MG63 (cell line): ENCODE measurements at places on chromosomes 4 and X. TPM values are rescaled to one million over a fixed set of nuclear protein-coding genes. Genes with fewer than 3 reads are reported as not detected.

- no peak for DNase-seq
These were observed 690 bp upstream of the NEIL3 start for GRCh38 chr4:177308847-177309521.

- DNase-seq, result peak; percentile 3
These were observed 19.7 kb upstream of the GPAT3 start for GRCh38 chr4:83516042-83516772.

DNA sequence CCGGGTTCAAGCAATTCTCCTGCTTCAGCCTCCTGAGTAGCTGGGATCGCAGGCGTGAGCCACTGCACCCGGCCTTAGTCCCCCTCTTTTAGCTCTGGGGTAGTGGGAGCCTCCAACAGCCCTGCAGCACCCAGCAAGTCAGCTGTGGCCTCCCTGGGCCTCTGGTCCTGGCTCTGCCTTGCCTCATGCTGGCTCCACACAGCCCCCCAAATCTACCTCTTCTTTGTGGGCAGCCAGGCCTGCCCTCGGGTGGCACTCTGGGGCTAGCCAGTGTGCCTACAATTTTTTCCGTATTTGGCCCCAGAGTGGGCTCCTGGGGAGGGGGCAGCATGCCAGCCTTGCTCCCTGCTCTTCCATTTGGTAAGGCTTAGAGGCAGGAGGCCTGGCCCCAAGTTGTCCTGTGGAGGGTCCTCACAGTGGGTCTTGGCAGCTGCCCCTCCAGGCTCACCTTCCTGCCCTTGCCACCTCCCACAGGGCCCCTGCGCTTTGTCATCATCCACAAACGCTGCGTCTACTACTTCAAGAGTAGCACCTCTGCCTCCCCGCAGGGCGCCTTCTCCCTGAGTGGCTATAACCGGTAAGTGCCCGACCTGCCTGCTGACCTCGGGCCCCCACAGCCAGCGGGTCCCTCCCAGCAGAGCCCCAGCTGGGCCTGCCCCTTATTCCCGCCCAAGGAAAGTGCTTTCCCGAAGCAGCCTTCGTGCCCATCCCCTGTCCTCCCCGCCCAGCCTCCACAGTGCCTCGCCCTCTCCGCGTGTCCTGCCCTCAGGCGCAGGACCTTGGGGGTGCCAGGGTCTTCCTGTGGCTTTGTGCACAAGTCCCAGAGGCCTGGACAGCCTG is 21.0 kb upstream of the ADD1 start:
- no peak for DNase-seq

GRCh38 chrX:48957477-48957826 is at the start of gene OTUD5:
TSS of gene OTUD5 (minus strand) at chrX:48957607. CDS start at chrX:48957570, 37 bp downstream.
- DNase-seq, result peak; percentile 56

- no peak for DNase-seq
These were observed 211.6 kb upstream of the TAPT1 start for GRCh38 chr4:16437836-16438235.

DNA sequence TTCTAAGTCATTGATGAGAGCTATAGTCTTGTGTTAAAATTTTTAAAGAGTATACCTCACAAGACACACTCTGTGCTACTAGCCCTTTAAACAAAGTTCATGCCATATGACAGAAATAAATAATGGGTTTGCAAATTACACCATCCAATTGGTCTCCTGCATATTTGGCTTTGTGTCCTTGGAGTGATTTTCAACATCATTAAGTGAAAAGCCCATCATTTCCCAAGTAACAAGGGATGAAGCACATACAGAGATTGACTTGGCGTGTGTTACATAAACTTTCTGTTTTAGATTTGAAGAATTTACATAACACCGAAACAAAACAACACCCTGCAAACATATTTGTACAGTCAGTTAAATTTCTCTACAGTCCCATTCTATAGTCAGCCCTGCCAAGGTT is 216.9 kb upstream of the NEIL3 start:
- DNase-seq, result no peak

- DNase-seq, result peak; percentile 35
These were observed 162.2 kb upstream of the GPR101 start for GRCh38 chrX:137195991-137196390.

DNA sequence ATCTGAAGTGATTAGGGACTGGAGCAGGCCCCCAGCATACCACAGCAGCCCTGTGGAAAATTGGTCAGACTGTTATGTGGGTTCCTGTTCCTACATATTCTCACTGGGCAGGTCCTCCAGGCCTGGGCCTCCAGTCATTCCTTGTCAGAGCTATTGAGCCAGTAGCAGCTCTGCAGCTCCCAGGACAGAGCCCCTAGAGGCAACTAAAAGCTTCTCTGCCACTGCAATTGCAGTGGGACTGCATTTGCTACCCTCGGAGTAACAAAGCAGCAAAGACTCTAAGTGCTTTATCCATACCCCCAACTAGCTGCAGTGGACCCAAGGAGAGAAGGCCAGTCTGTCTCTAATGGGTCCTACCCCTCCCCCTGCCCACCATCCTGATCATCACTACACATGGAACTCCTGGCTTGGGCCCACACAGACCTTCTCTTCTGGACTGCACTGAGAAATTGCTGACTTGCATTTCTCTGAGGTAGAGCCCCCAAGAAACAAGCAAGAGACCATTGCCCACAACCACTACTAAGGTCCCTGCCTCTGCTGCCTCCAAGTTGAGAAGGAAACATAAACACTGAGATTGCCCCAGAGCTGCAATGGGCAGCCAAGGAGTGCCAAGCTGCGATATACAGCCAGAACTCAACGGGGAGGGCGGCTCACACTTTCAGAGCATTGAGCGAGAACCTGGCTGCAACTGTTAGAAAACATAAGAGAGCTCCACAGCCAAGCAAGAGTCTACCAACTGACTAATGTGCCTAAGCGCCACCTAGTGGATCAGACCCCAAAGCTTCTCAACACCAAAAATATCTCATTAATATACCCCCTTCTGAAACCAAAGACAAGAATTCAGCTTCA is 738.7 kb upstream of the NDST4 start:
- no peak for DNase-seq

DNA sequence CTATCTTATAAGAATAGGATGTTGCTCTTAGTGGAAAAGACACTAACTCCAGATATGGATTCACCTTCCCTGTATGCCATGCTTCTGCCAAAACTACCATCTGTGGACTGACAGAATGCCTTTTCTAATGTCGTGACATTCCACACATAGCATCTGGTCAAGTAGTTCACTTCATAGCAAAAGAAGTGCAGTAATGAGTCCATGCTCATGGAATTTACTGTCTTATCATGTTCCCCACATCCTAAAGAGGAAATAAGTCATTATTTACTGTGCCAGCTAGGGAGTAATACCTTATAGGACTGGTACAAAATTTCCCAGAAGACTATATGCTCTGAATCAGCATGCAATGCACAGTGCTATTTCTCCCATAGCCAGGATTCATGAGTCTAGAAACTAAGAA is 562.4 kb downstream of the TLL1 start:
- peak; percentile 66 for DNase-seq

DNA sequence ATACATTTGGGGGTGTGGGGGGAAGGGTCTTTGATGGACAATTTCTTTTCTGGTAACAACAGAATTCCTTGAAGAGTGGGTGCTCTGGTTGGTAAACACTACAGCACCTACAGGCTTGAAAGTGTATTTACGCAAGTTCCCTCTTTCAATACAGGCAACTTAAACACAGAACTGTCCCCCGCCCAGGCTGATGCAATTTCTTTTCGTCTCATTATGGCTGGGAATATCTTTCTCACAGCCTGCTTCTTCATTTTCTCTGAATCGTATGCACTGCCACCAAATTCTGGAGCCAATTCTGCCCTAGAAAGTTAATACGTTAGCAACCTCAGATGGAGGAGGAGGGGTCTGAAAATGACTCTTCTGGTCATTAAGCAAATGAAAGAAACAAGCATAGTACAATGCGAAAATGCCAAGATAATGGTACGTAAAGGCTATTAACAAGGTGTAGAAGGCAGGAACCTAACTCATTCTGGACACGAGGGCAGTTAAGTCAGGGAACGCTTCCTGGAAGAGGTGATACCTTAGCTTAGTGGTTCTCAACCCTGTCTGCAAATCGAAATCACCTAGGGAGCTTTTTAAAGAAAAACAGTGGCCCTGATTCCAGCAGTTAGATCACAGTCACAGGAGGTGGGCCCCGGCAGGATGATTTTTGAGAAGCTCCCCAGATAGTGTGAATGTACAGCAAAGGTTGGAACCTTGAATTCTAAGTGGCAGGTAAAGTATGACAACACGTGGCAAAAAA is 1.0 kb downstream of the AGA start:
- DNase-seq, result no peak

DNA sequence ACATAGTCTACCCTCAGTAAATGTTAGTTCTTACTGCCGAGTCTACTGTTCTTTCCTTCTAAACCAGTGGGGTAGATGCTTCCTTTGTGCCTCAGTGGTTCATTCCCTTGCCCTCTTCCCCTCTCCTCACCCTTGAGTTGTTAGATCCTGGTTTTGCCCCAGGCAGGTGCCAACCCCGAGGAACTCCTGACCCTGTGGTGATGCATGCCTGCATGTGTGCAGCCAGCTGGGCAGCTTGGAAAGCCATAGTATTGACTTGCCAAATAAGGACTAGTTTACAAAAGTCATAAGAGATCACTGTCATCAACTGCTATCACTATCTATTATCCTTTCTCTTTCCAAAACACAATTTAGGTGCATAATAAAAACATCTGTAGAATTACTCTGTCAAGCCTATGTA is 50.9 kb downstream of the REPS2 start:
- DNase-seq, result no peak

DNA sequence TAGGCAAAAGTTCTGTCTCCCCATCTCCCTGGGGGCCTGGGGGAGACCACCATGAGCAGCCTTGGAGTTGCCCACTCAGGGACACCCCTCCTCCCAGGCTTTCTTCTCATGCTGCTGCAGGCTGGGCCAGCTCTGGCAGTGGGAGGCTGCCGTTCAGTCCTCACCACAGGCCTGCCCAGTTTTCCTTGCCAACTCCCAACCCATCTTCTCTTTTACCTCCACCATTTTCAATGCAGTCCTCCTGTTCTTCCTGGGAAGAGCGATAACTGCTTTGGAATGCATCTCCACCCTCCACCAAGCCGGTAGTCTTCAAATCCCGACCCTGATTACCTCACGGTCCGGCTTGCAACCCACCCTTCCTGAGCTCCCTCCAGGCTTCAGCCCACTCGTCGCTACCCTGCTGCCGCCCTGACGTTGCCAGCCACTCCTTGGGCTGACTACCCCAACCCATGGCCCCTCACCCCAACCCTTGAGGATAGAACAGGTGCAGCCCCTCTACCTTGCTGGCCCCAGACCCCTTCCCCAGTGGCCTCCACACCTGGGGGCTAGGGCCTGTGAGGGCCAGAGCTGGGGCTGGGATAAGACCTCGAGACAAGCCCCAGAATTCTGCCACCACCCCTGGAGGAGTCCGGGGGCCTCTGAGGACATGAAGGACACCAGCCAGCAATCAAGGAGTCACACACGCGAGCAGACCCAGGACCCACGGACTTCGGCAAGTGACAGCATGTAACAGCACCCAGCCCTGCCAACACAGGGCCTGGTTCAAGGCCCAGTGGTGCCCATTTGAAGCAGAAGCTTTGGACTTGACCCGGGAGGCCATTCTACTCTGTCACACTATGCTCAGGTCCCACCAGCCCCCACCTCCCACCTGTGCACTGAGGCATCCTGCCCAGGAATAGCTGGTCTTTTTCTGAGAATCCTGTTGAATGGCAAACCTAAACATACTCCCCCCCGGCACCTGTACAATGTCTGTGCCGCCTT is 9.2 kb downstream of the WDR1 start:
- peak; percentile 58 for DNase-seq

DNA sequence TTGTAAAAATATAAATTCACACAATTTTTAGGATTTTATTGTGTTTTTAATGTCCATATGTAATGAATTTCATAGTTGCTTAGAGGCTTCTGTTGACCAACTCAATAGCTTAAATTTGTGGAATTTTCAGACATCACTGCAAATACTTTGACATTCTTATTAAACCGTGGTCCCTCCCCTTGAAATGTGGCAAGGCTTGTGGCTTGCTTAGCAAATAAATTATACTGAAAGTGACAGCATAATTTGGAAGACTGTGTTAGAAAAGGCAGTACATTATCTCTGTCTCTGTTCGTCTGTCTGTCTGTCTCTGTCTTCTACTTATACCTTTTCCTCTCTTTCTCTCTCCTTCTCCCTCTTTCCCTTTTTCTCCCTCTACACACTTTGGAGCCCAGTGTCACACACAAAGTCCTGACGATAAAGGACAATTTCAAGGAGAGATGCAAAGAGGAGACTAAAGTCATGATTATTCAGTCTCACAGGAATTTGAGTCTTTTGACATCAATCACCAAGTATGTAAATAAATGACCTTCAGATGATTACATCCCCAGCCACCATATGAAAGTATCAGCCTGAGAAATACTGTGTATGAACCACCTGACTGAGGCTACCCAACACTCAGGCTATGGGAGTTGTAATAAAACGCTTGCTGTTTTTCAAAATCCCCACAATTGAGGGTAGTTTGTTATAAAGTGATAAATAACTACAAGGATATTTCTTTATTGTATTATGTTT is 21.0 kb upstream of the UGT2B7 start:
- DNase-seq, result no peak

- DNase-seq, result no peak
These were observed 19.8 kb downstream of the CPE start for GRCh38 chr4:165398570-165398969.

DNA sequence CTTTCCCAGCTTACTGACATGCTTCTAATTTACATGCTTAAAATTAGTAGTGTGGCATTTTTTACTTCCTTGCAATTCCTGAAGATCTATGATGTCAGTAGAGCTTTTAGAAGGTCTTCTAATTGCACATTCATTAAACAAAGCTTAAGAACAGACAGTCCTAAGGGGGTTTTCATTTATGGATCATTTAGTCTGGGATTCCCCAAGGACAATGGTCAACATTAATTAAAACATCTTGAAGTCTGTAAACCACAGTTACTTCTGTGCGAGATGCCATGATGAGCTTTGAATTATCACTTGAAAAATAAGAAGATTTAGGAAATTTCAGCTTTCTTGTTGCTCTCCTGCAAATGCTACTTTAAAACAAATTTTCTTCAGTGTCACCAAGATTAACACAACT is 20.2 kb downstream of the ANXA3 start:
- DNase-seq, result no peak

DNA sequence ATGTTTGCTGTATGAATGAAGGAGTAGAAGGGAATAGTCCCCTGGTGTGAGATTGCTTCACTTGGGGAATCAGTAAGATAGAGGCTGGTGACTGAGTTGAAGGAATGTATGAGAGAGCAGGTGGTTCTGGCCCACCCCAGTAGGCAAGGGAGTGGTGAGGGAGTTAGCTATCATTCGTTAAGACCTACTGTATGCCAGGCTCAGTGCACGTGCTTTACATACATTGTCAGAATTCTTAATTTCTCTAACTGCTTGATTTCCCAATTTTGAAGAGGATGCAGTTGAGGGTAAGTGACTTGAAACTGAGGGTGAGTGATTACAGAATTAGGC is 700 bp downstream of the VMA21 start:
- peak; percentile 4 for DNase-seq

ZAR1 gene
- not detected in 2 replicates for total RNA-seq

PRKX gene
- 23.2 and 28.1 TPM in 2 replicates for total RNA-seq

EGF gene
- 0.20 and 0.63 TPM in 2 replicates for total RNA-seq

TREX2 gene
- total RNA-seq, result 12.0 TPM in 1 of 2 replicates, not detected in the other

EGFL6 gene
- total RNA-seq, result not detected in 2 replicates

FAT4 gene
- 4.1 and 5.6 TPM in 2 replicates for total RNA-seq

STS gene
- total RNA-seq, result 0.72 and 1.2 TPM in 2 replicates

FGF5 gene
- total RNA-seq, result 19.4 and 20.8 TPM in 2 replicates
